ENCODE measurements at places on chromosomes 2 and 18. TPM values are rescaled to one million over a fixed set of nuclear protein-coding genes. Genes with fewer than 3 reads are reported as not detected.

GRCh38 chr2:192002418-192002817 lies 155.5 kb upstream of the CAVIN2 start:
- no peak for DNase-seq

DNA sequence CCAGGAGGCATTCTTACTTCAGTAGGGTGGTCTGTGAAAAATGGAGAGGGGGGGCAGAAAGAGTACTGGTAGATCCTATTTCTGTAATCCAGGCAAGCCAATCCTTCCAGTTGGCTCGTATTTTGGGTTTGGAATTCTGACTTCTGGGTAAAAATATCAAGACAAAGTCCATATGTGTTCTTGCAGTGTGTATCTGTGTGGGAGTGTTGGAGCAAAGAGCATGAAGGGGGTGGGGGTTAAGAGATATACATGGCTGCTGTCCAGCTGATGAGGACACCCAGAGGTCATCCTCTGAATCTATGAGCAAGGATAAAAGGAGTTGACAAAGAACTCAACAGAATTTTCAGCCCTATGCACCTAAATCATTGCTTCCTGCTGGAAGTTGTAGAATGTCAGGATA lies 375.8 kb upstream of the PIK3C3 start:
- no peak for DNase-seq

GRCh38 chr2:175234650-175235049 lies 53.1 kb upstream of the ATP5MC3 start:
- DNase-seq: no peak

Gene ARMC9
- total RNA-seq: 2.0 TPM

Gene IAH1
- 73.9 TPM for total RNA-seq

Gene C2orf74
- 16.1 TPM for total RNA-seq
